ENCODE measurements at places on chromosomes 6 and 20.

- no peak for DNase-seq
Observed at GRCh38 chr6:47419621-47420020, 58.0 kb upstream of the CD2AP start.

DNA sequence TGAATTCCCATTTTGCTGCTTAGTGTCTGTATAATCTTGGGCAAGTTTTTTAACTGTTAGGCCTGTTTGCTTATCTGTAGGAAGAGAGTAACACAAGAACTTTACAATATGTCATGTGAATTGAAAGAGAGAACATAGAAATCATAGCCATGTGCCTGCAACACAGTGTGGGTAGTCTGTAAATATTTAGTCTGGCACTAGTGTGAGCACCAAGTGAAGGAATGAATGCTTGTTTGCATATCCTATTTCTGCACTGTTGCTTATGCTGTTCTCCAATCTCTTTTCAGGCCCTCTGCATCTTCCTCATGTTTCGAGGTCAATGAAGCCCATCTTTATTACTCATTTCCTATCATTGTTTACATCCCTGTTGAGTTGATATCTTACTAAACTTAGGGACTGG is 49.2 kb downstream of the CBFA2T2 start:
- DNase-seq, result no peak

DNA sequence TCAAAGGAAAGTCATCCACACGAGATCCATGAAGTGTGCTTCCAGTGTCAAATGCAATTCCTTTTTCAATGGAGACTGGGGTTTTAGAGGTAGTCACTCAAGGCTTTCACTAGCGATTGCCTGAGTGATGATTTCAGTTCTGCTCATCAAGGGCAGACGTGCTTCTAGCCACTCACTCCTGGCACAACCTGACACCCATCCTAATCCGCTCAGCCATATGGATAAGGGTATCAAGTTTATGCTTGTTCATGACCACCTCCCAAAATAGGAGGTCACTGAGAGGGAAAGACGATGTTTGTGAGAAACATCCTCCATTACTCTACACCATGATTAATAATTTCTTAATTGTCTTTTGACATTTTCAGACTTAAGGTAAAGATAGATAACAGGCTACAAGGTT is 91.3 kb upstream of the HEY2 start:
- DNase-seq, result no peak

DNA sequence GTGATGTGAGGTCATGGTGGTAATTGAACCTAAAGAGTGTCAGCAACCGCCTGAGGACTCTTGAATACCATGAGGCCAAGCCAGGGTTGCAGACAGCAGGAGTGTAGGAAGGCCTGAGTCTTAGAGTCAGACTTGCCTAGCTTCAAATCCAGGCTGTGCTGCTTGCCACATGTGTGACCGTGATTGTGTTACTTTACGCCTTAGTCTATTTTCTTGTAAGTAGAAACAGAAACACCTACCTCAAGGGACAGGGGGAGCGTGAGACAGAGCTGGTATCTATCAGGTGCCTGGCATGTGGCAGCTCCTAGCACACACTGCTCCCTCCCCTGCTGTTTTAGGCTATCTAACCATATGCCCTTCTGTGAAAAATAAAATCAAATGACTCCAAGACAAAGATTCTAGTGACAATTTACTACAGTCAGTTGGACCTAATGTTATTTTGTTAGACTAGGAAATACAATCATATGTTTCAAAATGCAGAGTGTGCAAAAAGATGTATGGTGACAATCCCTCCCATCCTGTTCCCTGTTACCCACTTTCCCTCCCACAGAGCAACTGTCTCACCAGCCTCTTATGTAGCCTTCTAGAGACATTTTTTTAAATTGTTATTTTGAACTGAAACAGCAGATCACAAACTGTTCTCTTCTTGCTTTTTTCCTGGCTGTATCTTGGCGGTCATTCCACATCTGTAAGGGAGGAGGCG is 21.7 kb downstream of the TAF8 start:
- no peak for DNase-seq

DNA sequence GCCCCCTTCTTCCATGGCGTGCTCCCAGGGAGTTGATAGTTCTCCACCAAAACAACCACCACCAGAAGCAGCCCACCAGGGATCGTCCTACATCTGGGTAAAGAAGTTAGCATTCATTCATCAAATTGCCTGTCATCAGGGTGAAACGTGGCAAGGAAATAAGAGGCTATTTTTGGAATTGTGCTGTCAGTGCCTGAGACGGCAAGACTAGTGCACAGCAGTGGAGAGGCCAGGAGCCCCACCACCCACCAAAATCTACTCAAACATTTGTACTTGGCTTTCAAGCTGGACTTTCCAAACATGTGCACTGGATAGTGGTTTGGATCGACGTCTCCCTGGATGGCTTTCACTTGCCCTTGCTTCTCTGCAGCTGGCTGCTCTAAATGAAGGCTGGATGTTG is 44.8 kb downstream of the TXNDC5 start:
- no peak for DNase-seq

DNA sequence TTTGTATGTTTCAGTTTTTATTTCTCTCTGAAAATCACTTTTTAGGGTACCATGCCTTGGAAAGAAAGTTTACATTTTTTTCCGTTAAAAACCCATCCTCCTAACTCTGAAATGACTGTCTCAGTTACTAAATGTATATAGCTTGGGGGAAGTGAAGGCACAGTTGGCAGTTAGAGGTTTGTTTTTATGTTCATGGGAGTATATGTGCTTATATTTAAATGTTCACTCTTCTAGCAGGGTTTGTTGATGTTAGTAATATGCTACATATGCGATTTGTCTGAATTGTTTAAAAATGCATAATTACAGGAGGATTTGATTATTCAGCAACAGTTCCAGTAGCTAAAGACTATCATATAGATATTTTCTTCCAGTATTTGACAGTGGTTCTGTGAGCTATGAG is 31.1 kb downstream of the CDKAL1 start:
- DNase-seq, result no peak

DNA sequence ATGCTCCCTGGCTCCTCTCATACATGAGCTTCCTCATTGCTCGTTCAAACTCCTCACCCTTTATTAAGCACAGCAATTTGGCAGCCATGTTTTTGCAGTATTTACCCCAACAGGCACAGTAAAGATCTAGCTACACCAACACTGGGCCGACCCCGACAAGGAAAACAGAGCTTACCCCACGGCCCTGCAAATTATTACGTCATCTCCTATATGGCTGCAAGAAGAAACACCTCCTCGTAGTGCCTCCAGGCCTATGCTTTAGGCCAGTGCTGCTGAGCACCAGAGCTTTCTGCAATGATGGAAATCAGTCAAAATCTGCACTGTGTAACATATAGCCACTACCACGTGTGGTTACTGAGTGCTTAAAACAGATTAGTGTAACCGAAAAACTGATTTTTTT is 26.7 kb downstream of the TMC2 start:
- no peak for DNase-seq

- DNase-seq, result no peak
Observed at GRCh38 chr20:52754366-52754765, 217.8 kb upstream of the TSHZ2 start.
